NCI-H226 (cell line): ENCODE measurements at places on chromosomes 6 and 20.

- DNase-seq: no peak
These were observed 23.6 kb downstream of the SLC35D3 start for GRCh38 chr6:136945711-136946121.

DNA sequence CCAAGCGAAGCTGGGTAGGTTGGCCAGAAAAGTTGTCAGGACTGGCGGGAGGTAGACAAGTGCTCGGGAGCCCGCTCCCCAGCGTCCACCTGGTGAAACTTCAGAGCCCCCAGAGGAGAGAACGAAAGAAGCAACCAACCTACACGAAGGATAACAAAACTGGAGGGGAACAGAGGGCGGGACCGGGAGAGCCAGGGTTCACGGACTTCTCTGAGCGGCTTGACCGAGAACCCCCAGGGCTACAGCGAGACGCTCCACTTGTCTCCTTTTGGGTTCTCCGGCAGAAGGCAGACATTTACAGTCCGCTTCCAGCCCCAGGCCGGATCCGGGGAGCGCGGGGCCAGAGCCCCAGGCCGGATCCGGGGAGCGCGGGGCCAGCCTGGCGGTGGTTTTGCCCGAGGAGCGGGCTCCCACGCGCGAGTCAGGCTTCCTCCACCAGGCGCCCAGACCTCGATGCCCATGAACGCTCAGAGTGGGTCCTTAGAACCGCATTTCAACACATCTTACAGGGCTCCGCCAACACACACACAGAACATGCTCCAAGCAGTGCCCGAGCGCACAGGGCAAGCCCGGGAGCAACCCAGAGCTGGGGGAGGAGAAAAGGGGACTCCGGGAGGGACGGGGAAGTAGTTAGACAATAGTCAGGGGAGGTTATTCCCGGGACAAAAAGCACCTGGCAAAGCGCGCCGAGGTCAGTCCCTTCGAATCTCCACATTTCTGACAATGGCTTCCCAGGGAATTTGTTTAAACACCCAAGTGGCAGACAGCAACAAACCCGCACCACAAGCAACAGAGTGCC, 1.1 kb downstream of the PTPRK start:
- peak; percentile 60 for DNase-seq

- DNase-seq: no peak
These were observed 13.5 kb upstream of the PRDM1 start for GRCh38 chr6:106072501-106073090.

DNA sequence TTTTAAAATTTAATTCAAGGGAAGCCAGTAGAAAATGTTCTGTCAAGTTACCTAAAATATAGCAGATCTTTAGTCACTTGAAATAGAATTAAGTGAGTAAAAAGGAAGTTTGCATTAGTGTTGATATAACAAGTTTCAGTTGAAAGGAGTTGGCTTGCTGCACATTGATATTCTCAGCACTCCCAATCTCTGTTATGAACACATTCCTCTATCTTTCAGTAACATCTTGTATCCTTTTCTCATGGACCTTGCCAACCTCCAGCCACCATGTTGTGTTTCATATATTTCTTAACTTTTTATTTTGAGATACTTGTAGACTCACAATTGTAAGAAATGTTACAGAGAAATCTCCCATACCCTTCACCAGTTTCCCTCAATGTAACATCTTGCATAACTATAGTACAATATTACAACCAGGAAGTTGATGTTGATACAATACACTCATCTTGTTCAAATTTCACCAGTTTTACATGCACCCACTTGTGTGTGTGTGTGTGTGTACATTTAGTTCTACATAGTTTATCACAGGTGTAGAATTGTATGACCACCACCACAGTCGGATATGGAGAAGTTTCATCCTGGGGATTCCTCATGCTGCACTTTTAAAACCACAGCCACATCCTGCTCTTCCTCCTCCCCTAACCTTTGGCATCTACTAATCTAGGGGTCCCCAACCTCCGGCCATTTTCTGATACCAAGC, 20.2 kb upstream of the PAQR8 start:
- no peak for DNase-seq

GRCh38 chr20:6070829-6071695, 17.2 kb upstream of the LRRN4 start:
- DNase-seq: no peak

DNA sequence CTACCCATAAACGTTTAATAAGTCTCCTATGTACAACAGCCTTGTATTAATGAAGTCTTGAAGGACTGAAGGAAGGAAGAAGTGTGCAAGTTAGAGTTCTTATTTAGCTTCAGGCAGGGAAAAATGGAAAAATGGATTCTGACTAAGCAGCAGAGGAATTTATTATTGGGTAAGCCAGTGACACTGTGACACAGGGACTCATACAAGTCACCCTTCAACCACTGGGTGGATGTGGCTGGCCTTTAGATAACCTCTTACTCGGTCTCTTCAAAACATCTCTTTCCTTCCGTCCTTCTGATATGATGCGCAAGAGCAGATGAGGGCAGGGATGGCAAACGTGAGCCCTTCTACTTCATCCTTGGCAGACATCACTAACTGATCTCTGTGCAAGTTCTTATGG, 145.6 kb downstream of the DHX35 start:
- DNase-seq: no peak

- no peak for DNase-seq
These were observed 58.6 kb downstream of the AIG1 start for GRCh38 chr6:143119260-143119659.

GRCh38 chr6:158760618-158761250, 58.4 kb downstream of the EZR start:
- DNase-seq: peak; percentile 34

- DNase-seq: no peak
These were observed 8.0 kb upstream of the RBCK1 start for GRCh38 chr20:400128-400453.

- no peak for DNase-seq
These were observed 38.0 kb downstream of the OGFRL1 start for GRCh38 chr6:71326611-71327010.

- peak; percentile 98 for DNase-seq
These were observed 27.6 kb downstream of the TINAG start for GRCh38 chr6:54335871-54336270.

DNA sequence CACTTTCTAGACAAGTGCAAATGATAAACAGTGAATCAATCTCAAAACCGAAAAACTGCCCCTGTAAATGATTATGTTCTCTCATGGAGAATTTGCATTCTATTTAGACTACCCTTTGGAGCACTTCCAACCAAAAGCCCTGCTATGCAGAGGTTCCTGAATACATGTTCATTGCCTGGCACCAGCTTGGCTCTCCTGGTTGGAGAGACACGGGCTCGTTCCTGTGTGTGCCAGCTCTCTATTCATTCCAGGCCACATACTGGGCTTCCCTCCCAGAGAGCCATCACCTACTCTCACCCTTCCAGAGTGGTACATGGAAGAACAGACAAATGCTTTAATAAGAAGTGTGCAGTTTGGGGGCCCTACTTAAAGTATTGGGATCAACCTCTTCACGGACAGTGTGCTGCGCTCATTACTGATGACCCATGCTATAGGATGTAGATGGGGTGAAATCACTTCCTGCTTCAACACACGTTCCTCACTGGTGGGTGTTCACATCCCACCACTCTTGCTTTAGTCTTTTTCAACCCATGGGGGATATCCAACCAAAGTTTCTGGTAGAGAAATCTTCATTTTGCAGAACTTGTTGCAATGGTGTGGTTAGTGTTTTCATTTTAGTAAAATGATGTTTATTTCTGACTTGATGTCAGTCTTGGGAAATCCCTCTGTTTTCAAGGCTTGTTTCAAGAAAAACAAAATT, 38.5 kb upstream of the NAA20 start:
- peak; percentile 39 for DNase-seq

DNA sequence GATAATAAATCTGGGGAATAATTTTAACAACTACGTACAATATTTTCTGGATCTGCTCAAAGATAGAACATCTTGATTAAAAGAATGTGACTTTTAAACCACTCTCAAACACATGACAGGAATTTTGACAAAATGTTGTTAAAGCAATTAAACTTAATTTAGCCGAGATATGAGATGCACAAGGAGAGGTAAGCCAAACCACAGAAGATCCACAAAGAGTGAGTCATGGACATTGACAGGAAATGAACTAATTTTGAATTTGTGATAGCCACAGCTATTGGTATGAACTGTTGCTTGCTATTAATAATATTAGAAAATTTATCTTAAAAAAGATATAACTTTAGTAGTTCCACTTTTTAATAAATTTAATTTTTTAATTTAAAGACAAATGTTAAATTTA, 27.8 kb upstream of the VGLL2 start:
- DNase-seq: peak; percentile 50

- DNase-seq: peak; percentile 76
These were observed 200.5 kb downstream of the SMOC2 start for GRCh38 chr6:168641446-168641845.

DNA sequence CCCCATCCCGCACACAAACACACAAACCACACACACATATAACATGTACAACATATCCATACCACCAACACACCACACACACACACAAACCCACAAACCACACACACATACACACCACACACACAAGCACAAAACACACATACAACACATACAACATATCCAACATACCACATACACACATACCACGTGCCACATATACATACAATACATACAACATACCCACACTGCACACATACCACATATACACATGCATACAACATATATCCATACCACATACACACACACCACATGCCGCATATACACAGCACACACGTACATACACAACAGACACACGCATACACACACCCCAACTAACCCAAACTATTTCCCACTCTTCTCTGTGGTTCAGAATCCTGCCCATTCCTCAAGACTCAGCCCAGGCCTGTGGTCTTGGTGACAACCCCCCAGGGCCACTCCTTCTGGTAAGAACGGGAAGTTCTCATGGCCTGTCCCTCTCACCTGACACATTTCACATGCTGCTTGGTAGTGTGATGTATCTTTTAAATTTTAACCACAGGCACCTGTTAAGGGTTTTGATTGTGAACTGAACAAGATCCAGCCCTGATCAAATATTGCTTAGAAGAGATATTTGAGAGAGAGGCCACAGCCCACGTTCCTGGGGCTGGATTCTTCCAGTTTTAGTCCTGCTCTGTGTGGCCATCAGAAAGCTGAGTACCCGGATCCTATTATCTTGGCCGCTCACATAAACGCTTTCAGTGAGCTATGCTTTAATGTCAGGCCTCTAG, 55.9 kb upstream of the KCNK16 start:
- DNase-seq: no peak

DNA sequence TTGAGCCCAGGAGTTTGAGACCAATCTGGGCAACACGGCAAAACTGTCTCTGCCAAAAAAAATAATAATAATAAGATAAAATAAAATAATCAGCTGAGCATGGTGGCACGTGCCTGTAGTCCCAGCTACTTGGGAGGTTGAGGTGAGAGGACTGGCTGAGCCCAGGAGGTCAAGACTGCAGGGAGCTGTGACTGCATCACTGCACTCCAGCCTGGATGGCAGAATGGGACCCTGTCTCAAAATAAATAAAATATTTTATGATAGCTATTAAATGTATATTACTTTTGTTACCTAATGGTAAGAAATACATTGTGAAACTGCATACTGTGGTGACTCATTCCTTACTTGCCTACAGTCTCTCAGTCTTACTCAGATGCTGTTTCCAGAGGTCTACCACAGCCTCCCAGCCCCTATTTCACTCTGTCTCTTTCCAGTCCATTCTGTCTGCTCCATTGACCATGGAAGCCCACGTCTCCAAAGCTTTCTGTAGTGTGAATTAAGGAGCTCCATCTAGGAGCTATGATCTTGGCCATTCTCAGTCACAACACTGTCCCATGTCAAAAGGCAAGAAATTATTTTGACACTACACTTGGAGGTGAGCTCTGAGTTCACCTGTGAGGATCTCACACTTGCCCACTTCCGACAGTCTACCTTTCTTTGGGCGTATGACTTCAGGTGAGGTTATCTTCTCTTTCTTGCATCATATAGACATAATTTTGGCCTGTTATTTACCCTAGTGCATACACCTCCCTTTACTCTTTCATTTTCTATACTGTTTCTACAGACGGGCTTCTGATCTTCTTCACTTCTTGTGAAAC, 22.4 kb upstream of the SNX9 start:
- DNase-seq: peak; percentile 39

GRCh38 chr6:113487489-113488058, 369.6 kb upstream of the MARCKS start:
- no peak for DNase-seq

DNA sequence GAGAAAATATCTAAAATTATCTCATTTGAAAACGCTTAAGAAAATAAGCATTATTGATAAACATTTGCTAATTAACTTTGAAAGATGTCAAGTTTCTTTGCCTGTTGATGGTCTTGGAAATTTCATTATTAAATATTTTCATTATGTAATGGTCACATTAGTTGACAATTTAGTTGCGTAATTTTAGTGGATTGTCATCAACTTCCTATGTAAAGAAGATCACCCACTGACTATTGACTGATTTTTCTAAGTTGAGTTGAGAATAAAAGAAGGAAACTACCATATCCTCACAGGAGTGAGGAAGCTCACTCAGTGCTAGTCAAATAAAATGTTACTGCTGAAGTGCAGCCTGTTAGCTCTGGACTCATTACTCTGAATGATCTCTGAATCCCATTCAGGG, 79.9 kb upstream of the LY86 start:
- no peak for DNase-seq

GRCh38 chr6:148445620-148446019, 103.0 kb downstream of the SASH1 start:
- DNase-seq: peak; percentile 68

DNA sequence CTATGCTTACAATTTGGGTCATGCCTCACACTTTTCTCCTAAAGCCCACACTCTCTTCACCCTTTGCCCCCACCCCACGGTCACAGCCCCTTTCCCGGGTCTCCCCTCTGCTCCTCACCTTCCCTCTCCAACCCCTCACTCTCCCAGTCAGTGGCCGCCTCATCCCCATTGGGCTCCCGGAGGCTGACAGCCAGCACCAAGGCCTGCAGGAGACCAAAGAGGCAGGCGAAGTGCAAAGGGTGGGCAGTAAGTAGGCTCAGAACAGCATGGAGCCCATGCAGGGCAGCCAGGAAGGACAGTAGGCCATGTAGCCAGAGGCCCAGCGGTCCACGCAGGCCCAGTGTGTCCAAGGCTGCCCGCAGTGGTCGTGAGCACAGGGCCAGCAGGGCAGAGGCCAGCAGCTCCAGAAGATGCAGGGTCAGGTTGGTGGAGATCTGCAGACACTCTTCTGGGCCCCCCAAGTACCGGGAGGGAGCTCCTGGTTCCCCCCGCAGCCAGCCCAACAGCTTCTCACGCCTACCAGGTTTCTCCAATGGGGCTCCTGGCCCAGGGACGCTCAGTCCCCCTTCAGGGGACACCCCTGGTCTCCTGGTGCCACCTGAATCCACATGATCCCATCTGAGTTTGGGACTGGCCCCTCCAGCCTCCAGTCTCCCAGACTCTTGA, 1.5 kb downstream of the C6orf47 start:
- no peak for DNase-seq

- DNase-seq: no peak
These were observed 38.0 kb downstream of the BFSP1 start for GRCh38 chr20:17493173-17493572.
